Stromal cell of bone marrow (primary cell): ENCODE measurements at places on chromosomes 7 and 10.
A peak's percentile ranks its signal among the peaks of the same experiment; 100 is the strongest.

GRCh38 chr10:51196508-51197175 lies 122.4 kb downstream of the PRKG1 start:
- no peak for DNase-seq

GRCh38 chr7:107461938-107462533 lies 7.8 kb upstream of the GPR22 start:
- no peak for DNase-seq

DNA sequence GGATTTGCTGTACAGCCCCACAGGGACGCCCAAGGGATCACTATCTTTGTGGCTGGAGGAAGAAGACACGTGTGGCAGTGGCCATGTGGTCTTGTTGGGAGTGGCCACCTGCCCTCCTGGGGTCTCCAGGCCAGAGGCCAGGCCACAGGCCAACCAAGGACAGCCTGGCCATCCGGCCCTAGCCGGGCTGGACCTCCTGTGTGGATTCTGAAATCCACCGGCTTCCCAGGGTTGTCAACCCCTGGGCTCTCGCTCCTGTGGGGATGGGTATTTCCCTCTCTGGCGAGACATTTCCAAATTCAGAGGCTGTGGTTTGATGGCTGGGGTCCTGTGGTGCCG lies 31.5 kb upstream of the CFAP46 start:
- DNase-seq: no peak

GRCh38 chr7:105316578-105317344 lies 72.0 kb downstream of the SRPK2 start:
- DNase-seq: no peak

GRCh38 chr10:25083546-25084111 lies 67.2 kb downstream of the THNSL1 start:
- no peak for DNase-seq

DNA sequence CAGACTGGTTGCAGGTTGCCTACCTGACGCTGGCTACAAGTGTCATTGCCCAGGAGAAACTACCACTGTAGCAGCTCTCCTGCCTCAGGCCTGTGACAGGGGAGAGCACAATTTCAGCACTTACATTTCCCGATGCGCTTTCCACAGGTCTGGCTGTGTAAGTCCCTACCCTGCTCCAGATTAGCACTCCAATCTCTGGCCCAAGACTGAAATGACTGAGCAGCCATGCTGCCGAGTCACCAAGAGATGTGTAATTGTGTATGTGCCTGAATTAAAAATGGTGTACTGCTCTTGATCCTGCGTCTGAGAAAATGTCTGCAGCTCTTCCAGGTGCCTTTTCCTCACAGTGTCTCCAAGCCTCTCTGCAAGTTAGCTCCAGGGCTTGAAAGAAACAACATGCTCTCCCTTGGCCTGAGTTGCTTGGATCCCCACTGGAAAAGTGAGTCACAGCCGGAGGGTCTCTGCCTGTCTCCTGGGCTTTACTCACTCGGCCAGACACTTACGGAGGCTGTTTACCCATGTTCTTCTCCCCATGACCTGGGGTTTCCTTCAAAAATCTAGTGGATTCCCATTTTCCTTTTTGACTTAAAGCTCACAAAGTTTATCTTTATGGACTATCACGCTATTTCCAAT lies 1001.7 kb upstream of the KCND2 start:
- DNase-seq: no peak

DNA sequence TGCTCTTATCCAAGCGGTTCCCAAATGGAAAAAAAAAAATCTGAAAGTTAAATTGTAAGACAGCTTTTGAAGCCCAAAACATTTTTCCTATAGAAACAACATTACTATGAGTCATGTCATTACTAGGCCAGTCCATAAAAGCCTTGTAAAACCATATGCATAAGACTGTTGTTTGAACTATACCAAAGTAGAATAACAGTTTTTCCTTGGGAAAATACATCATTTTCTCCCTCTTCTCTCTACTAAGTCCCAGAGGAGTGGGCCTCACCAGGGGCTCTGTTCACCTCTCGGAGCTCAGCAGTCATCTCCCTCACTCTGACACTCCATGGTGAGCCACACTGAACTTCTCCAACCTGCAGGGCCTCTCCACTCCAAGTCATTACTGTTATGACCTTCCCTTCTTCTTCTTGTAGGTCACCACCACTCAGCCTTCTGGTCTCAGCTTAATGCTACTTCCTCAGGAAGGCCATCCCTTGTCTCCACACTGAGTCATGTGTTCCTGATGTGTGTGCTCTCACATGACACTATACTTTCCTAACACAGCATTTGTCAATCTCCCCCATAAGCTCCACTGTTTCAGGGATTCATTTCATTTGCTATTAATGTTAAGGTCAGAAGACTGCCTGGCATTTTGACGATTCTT lies 32.5 kb downstream of the ZNF438 start:
- no peak for DNase-seq

DNA sequence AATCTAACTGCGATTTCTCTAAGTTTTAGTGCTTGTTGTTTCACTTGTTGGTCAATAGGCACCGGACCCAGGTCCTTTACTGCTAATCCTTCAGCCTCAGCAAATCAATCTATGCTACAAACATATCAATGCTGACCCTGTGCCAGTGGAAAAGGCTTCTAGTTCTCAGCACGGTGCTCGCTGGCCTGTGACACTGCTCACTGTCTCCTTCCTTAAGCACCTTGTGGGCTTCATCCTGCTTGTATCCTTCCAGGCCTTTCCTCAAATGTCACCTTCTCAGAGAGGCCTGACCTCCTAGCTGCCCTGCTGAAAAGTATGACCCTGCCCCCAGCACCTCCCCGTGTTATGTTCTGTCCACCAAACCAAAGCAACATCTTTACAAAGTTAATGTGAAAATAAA lies 201.2 kb upstream of the FRMD4A start:
- no peak for DNase-seq

DNA sequence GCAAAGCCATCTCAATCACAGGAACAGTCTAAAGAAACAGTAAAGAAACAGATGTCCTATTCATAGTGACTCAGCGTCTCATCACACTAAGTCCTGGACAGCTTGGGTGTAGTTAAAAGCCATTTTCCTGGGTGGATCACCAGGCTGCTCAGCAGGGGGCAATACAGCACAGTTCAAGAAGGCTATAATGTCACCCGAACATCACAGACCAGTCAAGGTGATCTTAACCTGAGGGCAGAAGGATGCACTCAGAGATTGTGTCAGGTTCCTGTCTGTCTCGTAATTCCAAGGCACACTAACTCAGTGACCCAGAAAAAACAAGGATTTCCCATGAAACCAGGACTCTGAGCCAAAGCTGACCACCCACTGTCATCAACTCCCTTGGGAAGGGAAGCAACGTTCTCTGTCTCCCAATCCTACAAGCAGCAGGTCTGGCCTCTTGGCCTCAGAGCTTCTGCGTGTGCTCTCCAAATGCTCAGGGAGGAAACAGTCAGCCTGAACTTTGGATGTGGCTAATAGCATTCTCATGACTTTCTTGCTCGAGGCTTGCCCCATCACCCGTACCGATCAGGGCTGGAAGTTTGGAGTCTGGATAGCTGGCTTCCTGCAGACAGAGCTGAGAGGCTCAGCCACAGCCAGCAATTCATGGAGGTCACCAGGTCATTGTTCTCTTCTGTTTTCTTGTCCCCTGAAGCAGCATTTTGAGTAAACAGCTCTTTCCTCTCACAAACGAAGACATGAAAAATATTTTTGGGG lies 90.4 kb upstream of the FAM171A1 start:
- DNase-seq: peak; percentile 66

DNA sequence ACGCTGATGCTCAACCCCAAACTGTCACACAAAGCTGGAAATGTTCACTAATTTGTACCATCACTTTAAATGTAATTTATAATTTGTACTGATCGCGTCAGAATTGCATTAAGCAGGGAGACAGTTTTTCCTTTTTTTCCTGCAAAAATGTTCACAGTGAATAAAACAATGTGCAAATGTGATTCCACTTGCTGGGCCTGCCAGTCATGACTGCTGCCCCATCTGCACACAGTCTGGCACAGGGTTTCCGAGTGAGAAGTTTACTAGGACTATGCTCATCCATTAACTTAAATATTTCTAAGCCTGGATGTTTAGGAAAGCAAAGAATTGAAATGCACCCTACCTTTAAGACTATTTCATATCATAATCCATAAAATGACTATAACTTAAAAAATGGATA lies 99.6 kb downstream of the SORBS1 start:
- no peak for DNase-seq

GRCh38 chr7:23287612-23288011 lies 11.5 kb upstream of the MALSU1 start:
- DNase-seq: no peak

DNA sequence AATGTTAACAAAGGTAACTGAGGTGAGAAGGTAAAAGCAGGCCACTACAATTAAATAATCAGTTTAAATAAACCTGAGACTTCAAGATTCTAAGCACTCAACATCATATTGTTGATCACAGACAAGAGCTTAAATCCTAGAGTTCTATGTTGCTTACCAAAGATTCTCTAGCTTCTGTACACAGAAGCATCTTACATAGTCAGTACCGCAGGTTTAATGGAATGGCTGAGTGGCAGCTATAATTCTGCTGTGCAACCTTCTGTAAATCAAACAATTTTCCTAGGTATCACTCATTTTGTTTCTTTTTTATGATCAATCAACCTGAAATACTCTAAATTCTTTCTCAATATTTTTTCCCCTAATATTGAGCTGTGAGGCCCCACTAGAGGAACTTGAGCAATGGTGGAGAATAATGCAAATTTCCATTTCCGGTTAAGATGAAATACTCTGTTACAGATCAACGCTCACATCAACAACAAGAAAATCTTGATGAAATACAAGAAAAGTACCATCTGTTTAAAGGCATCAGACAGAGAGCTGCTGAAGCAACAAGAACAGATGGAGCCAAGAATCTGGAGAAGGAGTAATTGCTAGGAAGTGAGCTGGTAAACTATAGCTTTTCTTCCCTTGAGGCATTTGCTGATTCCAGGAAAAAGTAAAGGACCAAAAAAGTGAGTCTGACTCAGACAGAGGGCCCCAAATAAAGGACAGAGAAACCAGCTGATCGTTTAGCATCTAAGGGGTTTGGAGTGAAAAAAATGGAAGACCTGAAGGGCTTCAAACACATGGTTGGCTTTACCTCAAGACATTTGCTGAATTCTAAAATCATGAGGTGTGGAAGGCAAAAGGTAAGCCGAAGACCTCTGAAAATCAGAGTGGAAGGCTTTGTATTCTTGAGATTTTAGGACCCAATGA lies 22.6 kb downstream of the PNPLA8 start:
- DNase-seq: peak; percentile 19
